Kidney (tissue), 22 donors: ENCODE measurements at places on chromosomes 3 and 15. TPM values are rescaled to one million over a fixed set of nuclear protein-coding genes. Genes with fewer than 3 reads are reported as not detected.

DNA sequence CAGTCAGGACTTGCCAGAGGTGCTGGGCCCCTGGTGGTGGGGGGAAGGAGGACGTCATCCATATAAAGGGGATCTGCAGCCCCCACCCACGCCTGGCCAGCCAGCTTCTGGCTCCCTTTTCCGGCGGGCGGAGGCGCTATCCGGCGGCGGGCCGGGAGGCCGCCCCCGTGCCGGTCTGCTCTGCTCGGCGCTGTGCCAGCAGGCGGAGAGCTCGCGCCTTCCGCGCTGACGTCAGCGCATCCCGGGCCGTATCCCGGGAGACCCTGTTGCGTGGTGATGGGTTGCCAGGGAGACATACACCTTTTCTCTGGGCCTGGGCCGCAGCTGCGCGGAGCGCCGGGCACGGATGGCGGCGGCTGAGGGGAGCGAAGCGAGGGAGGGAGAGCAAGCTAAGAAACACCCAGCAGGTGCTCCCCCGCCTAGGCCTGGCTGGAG lies 1.1 kb downstream of the FAM131A start:
- peaks cover 12% of the 10 kb centered on the region for H3K36me3 ChIP-seq
- H3K27me3 ChIP-seq = no peaks in the 10 kb centered on the region
- peak overlapping the region; percentile 95 for H3K27ac ChIP-seq
- DNase-seq = peak; percentile 89
- H3K4me3 ChIP-seq = peak overlapping the region; percentile 10

ST3GAL6 gene
- 10.7 TPM for total RNA-seq

ATP8B4 gene
- 12.5 TPM for total RNA-seq

DNA sequence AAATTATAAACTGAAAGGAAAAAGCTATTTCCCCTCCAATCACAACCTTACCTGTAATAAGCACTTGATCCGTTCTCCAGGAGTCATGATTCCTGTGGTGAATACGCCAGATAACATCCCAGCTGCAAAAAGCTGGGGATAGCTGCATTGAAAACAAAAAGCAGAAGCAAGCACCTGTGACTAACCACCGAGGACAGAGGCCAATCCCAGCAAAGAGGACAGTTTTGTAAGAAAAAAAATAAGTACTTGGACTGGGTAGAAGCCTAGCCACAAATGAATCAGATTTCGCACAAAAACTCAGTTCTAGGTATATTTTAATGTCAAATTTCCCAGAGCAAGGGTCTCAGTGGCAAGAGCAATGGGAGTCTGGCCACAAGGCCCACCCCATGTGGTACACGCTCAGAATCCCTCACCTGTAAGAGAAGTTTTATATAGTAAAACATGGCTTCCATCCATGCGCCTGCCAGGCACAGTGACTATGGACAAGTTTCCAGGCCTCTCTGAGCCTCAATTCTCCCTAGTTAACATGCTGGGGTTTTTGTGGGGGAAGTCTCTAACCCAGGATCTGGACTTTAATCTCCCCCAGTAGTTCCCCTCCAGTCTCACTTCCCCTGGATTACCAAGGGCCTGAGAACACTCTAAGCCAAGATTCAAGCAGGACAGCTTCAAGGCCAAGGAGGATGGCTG lies 19.2 kb downstream of the SLC25A20 start:
- H3K36me3 ChIP-seq = no peaks in the 10 kb centered on the region
- H3K27me3 ChIP-seq = no peaks in the 10 kb centered on the region
- DNase-seq = no peak
- no peak overlapping the region for H3K4me3 ChIP-seq
- no peaks in the 10 kb centered on the region for H3K4me1 ChIP-seq
- H3K27ac ChIP-seq = no peak overlapping the region

SYNPR gene
- total RNA-seq = not detected

DUOXA2 gene
- total RNA-seq = not detected
